ENCODE measurements at places on chromosomes 11 and 22.

DNA sequence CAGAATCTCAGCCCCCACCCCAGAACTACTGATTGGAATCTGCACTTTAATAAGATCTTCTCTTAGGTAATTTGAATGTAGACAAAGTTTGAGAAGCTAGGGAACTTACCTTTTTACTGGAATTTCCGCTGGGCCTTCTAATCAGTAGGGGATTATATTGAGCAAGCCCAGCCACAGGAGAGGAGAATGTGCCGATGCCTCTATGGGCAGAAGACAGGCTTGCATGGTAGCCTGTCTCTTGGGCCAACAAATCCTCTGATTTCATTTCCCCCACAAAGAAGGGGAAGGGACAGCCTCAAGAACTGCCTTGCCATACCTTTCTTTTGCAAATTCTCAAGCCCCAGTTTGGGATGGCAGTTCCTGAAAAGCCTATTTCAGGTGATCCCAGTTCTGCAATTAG lies 163.4 kb upstream of the BDNF start:
- no peak for DNase-seq

GRCh38 chr22:31651664-31652063 lies 10.4 kb downstream of the PISD start:
- no peak for DNase-seq

GRCh38 chr11:2581151-2581930 lies 118.5 kb downstream of the KCNQ1OT1 start:
- DNase-seq, result no peak

DNA sequence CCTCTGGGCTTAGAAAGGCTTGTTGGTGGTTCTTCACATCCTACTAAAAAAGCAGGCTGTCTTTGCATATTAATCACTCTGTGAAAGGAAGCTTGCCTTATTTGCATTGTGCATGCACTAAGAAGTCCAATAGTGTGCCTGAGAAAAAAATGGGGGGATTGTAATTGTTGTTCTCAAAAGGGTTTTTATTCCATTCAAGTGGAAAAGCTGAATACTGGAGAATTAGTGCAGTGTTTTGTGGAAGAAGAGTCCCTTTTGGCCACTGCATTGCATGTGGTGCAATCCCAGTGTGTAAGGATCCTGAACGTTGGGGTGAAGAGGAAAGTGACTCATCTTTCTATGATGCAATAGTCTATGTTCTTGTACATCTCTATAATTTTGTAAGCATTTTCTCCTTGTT lies 16.5 kb downstream of the NCAM1 start:
- DNase-seq, result no peak

- DNase-seq, result no peak
Measured at GRCh38 chr22:43481568-43482317, 69.9 kb downstream of the MPPED1 start.

- no peak for DNase-seq
Measured at GRCh38 chr11:60172011-60172410, 10.9 kb downstream of the MS4A6A start.

DNA sequence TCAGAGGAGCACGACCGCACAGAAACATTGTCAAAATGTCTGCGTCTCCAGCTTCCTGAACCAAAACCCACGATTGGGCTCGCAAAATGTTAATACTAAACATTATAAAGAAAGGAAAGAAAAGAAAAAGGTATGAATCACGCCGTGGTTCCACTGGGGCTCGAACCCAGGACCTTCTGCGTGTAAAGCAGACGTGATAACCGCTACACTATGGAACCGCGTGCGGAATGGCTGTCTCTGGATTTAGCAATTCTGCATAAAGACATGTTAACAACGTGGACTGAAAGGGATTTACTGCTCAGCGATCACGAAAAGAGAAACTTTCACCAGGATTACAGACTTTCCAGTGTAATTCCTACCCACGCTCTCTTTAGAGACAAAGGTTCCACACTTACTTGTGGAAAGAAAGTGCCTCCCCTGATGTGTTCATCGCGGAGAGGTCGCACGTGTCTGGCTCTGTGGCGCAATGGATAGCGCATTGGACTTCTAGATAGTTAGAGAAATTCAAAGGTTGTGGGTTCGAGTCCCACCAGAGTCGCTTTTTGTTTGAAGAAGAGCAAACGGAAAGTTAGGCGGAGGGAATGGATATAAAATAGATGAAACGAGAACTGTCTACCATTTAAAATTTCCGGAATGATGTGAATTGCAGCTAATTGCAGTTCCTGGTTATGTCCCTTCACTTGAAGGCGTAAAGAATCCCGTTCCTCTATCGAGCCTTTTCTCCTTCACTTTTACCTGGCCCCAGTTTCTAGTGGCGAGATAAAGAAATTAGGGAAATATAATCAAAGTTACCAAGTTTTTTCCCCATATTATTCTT lies 39.7 kb downstream of the OR4D9 start:
- peak; percentile 70 for DNase-seq

DNA sequence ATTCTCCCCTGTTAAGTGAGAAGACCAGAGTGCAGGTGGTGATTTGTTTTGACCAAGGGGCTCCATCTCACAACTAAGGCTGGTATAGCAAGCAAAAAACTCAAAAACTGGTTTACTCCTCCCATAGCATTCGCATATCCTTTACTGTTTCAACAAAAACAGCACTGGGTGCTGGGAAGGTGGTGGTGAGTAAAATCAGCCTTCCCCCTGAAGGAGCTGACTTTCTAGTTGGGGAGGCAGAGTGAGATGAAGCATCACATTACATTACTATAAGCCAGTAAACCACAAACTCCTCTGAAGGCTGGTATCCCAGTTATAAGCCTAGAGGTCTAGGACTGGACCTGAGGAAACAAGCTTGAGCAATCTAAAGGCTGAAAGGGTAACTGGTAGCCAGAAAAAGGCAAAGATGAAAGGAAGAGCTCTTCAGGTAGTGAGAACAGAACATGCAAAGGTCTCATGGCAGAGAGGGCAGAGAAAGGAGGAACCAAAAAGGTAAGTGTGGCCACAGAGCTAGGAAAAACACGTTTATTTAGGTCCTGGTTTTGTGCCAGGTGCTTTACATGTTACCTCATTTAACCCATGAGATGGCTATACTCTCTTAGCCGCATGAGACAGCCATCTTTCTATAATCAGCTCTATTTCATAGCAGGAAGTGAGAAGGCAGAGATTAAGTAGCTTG lies 22.3 kb downstream of the TMEM123 start:
- no peak for DNase-seq

- no peak for DNase-seq
Measured at GRCh38 chr22:38310518-38311322, 6.5 kb downstream of the CSNK1E start.

GRCh38 chr22:25582946-25583345 lies 18.5 kb downstream of the GRK3 start:
- no peak for DNase-seq

DNA sequence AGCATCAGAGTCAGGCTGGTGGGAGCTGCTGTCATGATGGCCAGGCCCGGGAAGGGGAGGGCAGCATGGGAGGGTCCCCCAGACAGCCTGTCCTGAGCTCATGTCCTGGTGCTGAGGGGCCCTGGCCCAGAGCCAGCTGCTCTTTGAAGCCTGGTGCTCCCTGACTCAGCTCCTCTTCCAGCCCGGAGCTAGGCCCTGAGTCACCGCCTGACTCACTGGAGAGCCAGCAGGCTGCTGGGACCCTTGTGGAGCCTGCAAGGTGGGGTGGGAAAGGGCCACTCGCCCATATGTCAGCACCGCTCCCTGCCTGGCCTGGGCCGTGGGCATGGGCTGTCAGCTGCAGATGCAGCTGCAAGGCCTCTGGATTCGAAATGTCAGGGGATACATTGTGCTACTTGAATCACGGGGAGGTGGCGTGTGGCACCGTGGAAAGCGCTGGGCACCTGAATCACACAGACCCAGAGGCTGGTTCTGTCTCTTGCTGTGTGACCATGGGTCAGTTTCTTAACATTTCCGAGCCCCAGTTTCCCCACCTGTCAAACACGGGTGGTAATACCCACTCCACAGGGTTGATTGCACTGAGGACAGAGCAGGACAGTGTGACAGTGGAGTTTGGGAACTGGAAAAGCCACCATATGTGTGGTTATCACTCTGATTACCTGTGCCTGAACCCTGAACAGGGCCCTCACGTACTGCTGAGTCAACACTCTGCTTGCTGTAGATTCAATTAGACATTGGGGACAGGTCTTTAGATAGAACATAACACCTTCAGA lies 4.4 kb downstream of the CACNA1I start:
- no peak for DNase-seq

DNA sequence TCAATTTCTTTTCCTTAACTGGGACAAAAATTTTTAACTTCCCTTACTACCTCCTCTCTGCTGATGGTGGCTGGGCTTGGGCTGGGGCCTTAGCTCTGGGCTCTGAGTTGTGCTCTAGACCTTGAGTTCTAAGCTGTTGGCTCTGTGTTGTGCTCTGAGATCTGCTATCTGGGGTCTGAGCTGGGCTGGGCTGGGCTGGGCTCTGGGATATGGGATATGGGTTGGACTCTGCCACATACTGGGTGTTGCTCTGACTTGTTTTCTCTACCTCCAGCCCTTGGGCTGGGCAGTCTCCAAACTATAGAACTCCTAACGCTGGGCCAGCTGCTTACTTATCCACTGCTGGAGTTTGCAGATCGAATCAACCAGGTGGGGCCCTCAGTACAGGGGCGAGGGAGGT lies 41.9 kb downstream of the DNHD1 start:
- DNase-seq, result no peak

- DNase-seq, result no peak
Measured at GRCh38 chr11:102842930-102843329, 479 bp downstream of the MMP3 start.

DNA sequence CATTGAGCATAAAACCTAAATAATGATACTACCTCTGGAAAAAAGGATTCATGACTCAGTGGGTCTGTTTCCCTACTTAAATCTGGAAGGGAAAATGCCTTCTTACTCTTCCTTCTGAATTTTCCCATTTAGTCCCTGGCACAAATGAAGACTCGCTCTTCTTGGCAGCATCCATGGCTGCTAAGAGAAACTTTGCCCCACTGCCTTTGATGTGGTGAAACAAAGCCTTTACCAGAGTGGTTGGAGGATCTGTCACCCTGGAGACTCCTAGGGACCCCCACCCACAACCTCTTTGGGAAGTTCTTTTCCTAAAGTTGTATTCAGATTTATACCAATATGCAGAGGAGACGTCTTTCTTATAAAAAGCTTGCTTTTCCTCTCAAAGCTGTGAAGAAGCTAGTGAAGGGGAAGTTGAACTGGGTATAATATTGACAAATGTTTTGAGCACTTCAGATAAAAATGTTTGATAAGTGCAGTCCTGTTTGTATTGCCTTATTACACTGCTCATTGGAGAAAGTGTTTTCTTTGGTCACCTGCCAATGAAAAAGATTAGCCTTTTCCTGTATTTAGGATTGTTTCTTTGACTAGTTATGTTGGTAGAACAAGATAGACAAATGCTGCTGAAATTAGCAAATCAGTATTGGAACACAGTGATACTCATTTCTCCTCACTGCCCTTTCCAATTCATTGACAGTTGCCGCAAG lies 77.3 kb downstream of the ARFGAP2 start:
- DNase-seq, result no peak
